ENCODE measurements at places on chromosomes 7 and 10.

GRCh38 chr10:70918851-70919530 is 30.6 kb upstream of the PCBD1 start:
- no peak for DNase-seq

GRCh38 chr7:68256295-68256694 is 1259.7 kb downstream of the TYW1 start:
- no peak for DNase-seq

DNA sequence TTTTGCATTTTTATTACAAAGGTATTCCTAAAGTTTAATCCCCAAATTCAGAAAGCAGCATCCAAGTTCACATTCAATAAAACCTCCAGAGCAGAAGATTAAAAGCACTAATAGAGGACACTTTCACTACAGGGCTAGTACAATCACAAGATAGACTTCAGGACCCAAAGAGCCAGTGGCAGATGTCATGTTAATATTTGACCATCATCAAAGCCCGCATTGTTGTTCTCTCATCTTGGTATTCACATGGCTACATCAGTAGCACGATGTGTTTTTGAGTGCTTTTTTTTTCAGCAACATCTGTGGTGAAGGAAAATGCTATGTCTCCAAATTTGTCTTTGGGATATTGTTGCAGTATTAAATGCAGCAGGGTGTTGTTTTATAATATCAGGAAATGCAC is 134.3 kb downstream of the ARL4A start:
- no peak for DNase-seq

- DNase-seq = no peak
Observed at GRCh38 chr10:70590655-70591416, 11.7 kb downstream of the PRF1 start.

GRCh38 chr10:24344279-24344678 is 135.3 kb downstream of the KIAA1217 start:
- no peak for DNase-seq

DNA sequence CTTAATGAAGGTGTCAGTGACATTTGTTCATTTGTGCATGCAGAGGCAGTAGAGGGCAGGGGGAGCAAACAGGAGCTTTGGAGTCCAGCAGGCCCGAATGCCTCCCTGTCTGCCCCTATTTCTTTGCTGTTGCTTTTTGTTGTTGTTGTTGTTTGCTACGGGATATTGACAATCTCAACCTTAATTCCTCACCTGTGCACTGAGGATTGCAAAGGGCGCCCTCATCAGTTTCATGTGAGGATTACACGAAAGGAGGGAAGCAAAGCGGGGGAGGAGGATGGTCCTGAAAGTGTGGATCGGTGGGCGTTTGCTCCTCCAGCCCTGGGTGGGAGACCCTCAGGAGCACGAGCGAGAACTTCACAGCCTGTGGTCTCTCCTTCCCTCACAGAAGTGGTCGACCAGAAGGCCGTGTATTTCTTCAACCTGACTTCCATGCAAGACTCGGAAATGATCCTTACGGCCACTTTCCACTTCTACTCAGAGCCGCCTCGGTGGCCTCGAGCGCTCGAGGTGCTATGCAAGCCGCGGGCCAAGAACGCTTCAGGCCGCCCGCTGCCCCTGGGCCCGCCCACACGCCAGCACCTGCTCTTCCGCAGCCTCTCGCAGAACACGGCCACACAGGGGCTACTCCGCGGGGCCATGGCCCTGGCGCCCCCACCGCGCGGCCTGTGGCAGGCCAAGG is 9.6 kb downstream of the GDF10 start:
- DNase-seq = peak; percentile 15

GRCh38 chr7:108253275-108254044 is 123.3 kb upstream of the LAMB4 start:
- DNase-seq = no peak

DNA sequence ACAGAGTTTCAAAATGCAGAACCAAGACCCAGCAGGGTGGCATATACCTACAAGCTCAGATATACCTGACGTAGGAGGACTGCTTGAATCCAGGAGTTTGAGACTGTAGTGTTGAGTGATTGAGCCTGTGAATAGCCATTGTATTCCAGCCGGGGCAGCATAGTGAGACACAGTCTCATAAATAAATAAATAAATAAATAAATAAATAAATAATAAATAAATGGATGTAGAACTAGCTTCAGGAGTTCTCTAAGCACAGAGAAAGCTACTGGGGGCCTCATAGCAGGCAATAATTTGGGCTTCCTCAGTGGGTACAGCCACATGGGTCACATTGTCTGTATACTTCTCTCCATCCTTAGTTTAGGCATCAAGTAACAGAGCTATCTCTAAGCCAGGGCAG is 906.8 kb downstream of the LRMDA start:
- DNase-seq = no peak

DNA sequence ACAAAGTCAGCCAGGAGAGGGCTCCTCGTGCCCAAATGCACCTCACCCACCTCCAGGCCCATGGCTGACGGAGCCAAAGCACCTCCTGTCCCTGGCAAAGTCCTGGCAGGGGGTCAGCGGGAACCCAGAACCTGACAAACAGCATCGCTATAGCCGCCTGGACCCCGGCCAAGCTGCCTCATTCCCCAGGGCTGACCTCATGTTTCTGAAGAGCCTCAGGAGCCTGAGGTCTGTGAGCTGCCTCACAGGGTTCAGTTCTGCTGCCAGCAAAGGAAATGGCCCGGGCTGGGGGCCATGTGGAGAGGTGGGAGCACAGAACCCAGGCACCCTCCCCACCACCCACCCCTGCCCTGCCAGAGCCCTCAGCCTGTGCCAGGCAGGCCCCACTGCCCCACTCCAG is 4.2 kb upstream of the NANOS1 start:
- DNase-seq = no peak

- DNase-seq = no peak
Observed at GRCh38 chr10:51270936-51271530, 196.7 kb downstream of the PRKG1 start.

GRCh38 chr10:131770946-131771633 is 129.7 kb upstream of the PPP2R2D start:
- no peak for DNase-seq

GRCh38 chr7:22561895-22562593 is 62.1 kb upstream of the STEAP1B start:
- DNase-seq = no peak

GRCh38 chr7:139264220-139264619 is 33.2 kb downstream of the UBN2 start:
- DNase-seq = no peak

- DNase-seq = peak; percentile 97
Observed at GRCh38 chr10:44968091-44968490, 8.5 kb downstream of the RASSF4 start.
